ENCODE measurements at places on chromosomes 5 and 9. TPM values are rescaled to one million over a fixed set of nuclear protein-coding genes. Genes with fewer than 3 reads are reported as not detected.
A peak's percentile ranks its signal among the peaks of the same experiment; 100 is the strongest.

- DNase-seq, result no peak
Measured at GRCh38 chr5:23614422-23614821, 107.0 kb downstream of the PRDM9 start.

DNA sequence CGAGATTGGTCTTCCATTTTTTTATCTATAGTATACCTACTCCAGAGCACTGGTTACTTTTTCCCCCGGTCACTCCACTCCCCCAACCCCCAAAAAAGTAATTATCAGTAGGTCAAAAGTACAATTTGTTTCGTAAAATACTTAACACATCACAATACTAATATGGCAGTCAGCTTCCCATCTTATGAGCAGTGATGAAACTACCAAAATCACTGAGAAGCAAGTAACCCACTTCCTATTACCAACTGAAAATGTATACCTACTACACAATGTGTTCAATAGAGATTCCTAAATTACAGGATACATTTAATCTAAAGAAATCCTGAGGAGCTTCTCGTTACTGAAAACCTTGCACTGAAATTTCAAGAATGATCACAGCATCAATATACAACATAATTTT, 1.9 kb downstream of the CERT1 start:
- DNase-seq, result no peak

GRCh38 chr5:25909163-25909562, 1129.2 kb downstream of the CDH9 start:
- DNase-seq, result no peak

DNA sequence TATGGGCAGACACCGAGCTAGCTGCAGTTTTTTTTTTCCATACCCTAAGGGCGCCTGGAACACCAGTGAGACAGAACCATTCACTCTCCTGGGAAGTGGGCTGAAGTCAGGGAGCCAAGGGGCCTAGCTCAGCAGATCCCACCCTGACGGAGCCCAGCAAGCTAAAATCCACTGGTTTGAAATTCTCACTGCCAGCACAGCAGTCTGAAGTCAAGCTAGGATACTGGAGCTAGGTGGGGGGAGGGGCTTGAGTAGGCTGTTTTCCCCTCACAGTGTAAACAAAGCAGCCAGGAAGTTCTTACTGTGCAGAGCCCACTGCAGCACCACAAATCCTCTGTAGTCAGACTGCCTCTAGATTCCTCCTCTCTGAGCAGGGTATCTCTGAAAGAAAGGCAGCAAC, 151.7 kb upstream of the HCN1 start:
- no peak for DNase-seq

DNA sequence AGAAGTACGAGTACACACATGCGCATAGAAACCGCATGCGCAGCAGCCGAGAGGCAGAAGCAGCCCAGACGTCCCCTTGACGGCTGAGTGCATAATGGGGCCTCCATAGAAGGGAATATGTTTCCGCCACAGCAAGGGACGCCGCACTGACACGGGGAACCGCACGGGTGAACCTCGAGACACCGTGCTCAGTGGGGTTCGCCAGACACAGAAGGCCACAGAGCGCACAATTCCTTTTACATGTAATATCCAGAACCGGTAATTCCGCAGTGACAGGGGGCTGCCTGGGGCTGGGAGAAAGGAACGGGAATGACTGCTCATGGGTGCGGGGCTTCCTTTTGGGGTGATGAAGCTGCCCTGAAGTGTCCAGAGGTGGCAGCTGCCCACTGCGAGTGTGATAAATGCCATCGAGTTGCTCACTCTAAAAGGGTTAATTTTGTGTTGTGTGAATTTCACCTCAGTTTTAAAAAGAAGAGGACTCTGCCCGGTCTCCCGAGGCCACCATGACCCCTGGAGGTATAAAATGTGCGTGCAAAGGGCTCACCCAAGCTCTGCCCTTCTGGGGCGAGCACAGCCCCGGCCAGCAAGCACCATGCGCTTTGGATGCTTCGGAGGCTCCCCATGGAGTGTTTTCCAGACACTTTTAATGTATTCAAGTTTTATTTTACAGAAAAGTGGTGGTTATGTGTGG, 29.7 kb downstream of the MRPL36 start:
- no peak for DNase-seq

DNA sequence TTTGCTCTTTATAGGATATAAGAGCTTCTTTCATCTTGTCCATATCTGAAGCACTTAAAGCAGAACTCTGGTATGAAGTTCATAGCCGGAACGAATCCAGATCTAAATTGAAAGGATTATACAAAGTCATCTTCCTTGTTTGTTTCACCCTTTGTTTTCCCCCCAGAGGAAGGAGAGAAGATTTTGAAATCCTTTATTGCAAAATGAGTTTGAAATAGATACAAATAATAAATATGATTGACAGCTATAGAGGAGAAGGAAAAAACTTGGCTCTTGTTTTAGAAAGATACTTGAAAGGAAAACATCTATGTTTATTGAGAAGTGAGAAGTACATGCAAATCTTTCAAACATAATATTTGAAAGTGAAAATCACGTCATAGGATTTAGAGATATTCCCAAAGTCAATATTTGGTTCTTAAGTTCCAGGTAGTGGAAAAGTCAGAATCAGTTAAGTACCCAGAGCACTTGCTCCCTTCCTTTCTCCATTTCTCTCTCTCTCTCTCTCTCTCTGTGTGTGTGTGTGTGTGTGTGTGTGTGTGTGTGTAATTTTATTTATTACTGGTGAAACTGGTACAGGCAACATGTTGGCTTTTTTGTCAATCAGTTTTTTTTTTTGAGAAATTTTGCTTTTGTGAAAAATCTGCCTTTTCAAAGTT, 27.2 kb downstream of the PAM start:
- no peak for DNase-seq

DNA sequence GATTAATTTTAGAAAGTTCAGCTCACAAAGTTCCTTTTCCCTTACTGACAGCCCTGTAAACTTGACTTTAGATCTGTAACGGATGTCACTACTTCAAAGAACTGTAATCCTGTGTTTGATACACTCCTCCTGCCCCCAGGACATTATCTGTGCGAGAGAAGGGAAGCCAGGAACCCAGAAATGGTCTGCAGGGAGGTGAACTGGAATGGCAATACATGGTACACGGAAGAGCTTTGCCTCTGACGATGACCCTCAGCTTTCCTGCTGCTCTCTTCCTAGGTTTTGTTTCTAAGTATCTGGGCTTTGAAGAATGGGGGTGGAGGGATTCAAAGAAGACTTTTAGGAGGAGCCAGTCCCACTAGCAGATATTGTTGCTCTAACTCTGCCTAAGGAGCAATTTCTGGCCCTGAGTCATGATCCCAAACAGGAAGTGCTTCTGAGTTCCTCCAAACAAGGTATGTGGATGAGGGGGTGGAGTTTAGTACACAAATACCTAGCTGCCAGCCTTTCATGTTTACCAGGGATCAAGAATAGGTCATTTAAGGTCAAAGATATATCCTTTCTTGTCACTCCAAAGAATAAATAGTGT, 43.4 kb upstream of the TMC1 start:
- DNase-seq, result no peak

DNA sequence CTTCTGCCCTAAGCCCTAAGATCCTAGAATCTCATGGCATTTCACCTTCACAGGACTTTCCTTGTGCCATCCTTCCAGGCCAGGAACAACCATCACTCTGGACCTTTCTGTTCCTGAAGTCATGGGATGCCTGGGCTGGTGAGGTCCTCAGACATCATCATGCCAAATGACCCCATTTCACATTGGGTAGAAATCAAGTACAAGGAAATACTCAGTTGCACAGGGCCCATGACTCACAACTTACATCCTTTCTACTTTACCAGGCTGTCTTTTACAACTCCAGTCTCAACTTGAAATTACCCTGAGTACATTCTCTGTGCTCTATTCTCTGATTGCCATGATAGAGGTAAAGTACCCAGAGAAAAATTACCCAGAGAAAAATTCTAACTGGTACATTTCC, 167.1 kb downstream of the PIK3R1 start:
- no peak for DNase-seq

- DNase-seq, result no peak
Measured at GRCh38 chr9:70119786-70120185, 76.1 kb downstream of the MAMDC2 start.

- DNase-seq, result no peak
Measured at GRCh38 chr9:33524306-33524947, 376 bp downstream of the ANKRD18B start.

DNA sequence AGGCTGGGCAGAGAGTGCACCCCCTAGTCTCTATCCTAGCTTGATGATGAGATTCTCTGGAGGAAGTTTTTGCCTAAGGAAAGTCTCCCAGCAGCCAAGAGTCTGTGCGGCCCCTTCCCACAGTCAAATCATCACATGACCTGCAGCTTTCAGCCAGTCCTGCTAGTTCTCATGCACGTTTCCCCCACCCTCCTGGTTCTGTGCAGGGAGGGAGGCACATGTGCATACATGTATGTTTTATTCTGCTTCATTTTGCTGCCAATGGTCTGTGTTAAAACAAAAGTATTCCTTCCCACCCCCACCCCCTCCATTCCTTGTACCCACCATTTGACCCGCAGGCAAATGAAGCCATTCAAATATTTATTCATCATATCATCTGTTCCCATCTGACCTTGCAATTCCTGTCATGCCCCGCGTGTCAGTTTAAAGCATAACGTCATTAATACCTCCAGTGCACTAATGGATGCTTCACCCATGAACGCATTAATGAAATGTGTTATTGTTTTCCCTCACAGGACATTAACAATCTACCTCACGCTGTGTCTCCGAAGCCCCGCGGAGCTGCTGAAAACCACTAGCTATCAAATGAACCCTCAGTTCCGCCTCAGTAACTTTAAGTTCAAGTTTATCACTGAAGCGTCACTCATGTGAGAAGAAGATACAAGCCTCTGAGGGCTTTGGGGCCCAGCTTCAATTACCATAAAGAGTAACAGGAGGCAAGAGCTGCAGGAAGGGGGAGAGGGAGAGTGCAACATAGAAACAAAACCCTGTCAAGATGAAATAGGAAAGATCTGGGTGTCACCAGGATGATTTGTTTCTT, 139.6 kb downstream of the RASEF start:
- no peak for DNase-seq

DNA sequence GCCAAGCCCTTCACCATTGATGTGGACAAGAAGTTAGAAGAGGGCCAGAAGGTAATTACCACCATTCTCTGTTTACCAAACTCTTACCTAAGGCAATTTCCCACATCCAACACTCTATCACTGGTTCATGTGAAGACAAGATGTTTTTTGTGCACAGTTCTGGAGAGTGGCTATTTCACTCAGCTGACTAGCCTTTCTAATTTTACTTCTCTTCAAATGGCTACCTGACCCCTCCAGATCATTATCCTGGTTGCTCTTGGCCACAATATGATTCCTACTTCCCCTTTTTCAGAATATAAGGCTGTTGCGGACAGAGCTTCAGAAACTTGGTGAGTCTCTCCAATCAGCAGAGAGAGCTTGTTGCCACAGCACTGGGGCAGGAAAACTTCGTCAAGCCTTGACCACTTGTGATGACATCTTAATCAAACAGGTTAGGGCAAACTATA, 7.1 kb downstream of the KIF20A start:
- DNase-seq, result no peak

GRCh38 chr5:143914756-143915155, 102.8 kb downstream of the HMHB1 start:
- DNase-seq, result no peak

DNA sequence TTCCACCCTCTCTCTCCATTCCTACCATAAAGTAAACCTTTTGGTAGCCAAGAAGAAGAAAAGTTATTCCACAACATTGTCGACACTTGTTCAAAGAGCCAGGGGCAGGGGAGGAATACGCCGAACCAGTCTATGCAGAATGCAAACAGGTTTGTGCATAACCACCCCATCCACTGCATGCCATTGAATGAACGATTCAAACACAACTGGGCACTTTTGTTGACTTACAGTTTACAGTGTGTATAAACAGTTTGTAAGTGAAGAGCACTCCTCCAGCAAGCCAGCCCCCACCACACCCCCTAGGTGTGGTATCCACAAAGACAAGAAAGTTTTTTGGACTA, 6.8 kb upstream of the S1PR3 start:
- no peak for DNase-seq

GRCh38 chr5:73420666-73421065, 27.9 kb downstream of the FOXD1 start:
- DNase-seq, result no peak

- DNase-seq, result no peak
Measured at GRCh38 chr9:95778957-95779356, 96.5 kb upstream of the ERCC6L2 start.

- DNase-seq, result no peak
Measured at GRCh38 chr5:17428176-17428800, 69.7 kb upstream of the TAF11L2 start.

- no peak for DNase-seq
Measured at GRCh38 chr9:121160025-121160424, 41.6 kb downstream of the RAB14 start.

GRCh38 chr9:87498046-87498810, 561 bp downstream of the DAPK1 start:
- DNase-seq, result peak; percentile 87

- DNase-seq, result no peak
Measured at GRCh38 chr9:71895117-71895516, 15.9 kb downstream of the ABHD17B start.

DNA sequence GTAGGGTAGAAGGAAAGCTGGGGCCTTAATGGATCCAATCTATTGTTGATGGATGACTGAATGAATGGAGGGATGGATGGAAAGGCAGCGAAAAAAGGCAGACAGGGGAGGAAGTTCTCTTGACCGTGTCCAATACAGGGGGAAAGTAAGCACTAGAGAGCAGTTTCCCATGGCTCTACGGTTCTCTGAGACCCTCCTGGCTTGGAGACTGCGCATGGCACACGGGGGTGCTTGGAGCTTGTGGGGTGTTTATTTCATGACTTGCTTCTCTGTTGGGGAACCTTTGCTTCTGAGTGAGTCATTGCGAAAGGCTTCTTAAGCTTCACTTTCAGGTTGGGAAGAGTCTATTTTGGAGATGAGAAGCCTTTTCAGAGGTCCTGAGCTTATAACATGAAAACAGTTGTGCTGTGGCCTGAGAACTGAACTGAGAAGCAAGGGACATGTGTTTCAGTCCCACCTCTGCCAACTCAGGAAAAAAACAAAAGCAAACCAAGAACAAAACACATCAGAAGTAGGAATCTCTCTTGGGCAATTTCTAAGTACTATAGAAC, 12.8 kb upstream of the TEX48 start:
- no peak for DNase-seq

IL33 gene
- 64.8 TPM for total RNA-seq

BTNL3 gene
- not detected for total RNA-seq

BTNL9 gene
- 99.8 TPM for total RNA-seq

C6 gene
- total RNA-seq, result 0.69 TPM

NMUR2 gene
- 2.1 TPM for total RNA-seq

IFT74 gene
- total RNA-seq, result 11.6 TPM

ARHGAP26 gene
- 35.4 TPM for total RNA-seq

ZBED3 gene
- 14.8 TPM for total RNA-seq

PCDHGA3 gene
- 1.7 TPM for total RNA-seq

TNFSF8 gene
- 3.8 TPM for total RNA-seq

ECSCR gene
- total RNA-seq, result 47.2 TPM

ADCY2 gene
- total RNA-seq, result 0.17 TPM

PRDM12 gene
- not detected for total RNA-seq

SLC23A1 gene
- not detected for total RNA-seq

All from upper lobe of right lung (tissue), 1 donor.